Adrenal gland (tissue), 19 donors: ENCODE measurements at places on chromosomes 3 and 15.

GRCh38 chr3:151227266-151227806, 24.3 kb upstream of the GPR171 start:
- no peak for DNase-seq

DNA sequence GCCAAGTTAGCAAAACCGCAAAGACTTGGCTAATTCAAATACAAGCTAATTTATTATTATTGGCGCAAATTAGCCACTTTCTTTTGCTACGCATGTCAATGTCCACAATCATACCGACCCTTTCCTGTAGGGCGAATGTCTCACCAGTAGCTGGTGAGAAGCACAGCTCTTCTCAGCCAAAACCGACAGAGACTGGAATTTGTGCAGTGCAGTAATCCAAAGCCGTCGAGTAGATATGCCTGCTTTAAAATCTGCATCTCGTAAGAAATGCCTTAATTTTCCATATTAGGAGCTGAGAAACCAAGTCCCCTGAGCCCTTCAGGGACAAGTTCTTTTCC, 614 bp upstream of the MINDY2 start:
- no peak for DNase-seq

DNA sequence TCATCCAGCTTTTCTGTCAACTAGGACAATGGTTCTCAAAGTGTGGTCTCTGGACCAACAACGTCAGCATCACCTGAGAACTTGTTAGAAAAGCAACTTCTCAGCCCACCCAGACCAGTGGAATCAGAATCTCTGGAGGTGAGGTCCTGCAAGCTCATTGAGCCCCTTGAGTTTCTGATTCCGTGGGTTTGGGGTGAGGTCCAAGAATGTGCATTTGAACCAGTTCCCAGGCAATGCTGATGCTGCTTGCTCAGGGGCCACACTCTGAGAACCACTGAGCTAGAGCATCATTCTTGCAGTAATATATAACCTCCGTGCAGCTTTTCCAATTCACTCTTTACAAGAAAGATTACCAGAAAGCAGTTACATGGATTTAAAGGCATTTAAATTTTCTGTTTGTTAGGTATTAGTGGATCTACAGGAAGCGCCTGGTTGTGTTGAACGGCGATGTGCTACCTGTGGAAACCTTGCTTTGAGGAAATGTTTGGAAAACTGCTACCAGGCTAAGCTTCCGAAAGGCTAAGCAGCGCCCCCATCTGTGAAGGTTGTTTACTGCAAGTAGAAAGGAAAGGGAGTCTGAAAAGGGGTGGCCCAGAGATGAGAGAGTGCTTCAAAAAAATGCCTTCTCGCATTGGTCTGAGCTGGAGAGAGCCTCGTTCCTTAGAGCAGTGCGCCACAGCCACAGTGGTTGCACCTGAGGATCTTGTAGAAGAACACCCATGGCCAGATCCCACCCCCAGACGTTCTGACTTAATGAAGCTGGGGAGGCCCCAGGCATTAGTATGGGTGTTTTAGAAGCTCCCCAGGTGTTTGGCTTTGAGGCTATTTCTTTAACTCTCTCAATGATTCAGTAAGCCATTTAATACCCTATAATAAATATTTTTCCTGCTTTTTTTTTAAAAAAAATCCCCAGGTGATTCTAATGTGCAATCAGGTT, 50.0 kb downstream of the RLBP1 start:
- peak; percentile 48 for DNase-seq

- DNase-seq = no peak
These were observed 296.6 kb downstream of the SUCLG2 start for GRCh38 chr3:67357610-67358458.

DNA sequence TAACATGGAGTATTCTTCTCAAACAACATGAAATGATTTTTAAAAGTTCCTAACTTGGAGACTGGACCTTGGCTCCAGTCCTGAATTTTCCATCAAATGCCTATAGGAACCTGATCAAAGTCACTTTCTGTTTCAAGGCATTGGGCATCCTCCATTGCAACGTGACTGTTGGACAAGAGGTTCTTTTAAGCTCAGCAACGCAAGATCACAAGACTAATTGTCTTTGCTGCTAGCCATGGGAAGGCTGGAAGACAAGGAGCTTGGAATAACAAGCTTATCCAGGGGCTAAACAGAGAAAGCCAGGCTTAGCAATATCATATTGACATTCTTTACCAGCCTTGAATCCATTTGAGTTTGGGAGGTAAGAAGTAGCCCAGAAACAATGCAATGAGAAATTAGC, 48.3 kb downstream of the SST start:
- DNase-seq = no peak

- no peak for DNase-seq
These were observed 100.4 kb upstream of the TGFBR2 start for GRCh38 chr3:30505866-30506520.

- no peak for DNase-seq
These were observed 13.6 kb downstream of the SCN11A start for GRCh38 chr3:39038165-39038564.

GRCh38 chr3:46748170-46748569, 30.5 kb upstream of the PRSS50 start:
- DNase-seq = no peak

GRCh38 chr3:149586871-149587270, 71.0 kb downstream of the WWTR1 start:
- no peak for DNase-seq

GRCh38 chr3:25633919-25634318, 30.8 kb downstream of the TOP2B start:
- no peak for DNase-seq

DNA sequence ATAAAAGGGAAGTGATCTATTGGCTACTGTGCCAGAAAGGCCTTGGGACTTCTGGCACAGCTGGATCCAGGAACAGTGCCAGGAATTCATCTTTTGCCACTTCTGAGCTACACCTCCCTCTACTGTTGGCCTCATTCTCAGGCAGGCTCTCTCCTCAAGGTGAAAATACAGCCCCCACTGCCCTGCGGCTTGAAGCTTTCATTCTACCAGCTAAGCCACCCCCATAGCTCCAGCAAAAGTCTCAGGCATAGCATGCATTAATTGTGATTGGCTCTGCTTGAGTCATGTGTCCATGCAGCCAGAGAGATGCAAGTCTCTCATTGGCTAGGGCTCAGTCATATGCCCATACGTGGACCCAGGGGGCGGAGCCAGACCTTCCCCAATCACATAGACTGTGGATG, 142.4 kb downstream of the TPRA1 start:
- peak; percentile 68 for DNase-seq

GRCh38 chr3:129424185-129424841, 4.1 kb downstream of the EFCAB12 start:
- DNase-seq = peak; percentile 49

DNA sequence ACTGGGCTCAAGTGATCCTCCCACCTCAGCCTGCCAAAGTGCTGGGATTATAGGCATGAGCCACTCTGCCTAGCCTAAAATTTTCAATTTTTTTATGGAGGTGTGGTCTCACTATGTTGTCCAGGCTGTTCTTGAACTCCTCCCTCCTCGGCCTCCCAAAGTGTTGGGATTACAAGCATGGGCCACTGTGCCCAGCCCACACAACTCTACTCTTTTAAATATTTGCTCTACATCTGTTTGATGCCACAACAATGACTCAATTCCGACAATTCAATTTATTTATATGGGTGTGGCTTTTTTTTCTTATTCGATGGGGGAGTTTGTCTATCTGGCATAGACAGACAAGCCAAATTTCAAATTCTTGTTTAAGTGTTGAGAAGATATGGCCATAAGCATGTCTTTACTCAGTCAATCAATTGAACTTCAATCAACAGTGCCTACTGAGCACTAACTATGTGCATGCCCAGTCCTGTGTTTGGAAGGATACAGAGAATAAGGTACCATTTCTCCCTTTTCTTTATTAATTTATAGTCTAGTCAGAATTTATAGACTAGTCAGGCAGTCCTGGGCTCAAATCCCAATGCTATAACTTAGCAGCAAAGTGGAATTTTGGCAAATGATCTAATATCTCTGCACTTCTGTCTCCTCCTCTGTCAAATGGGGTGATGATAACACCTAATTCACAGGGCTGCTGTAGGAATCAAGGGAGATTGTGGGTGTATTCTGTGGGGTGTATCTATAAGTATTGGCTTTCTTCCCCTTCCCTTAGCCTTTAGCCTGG, 54.6 kb upstream of the PIAS1 start:
- DNase-seq = no peak

DNA sequence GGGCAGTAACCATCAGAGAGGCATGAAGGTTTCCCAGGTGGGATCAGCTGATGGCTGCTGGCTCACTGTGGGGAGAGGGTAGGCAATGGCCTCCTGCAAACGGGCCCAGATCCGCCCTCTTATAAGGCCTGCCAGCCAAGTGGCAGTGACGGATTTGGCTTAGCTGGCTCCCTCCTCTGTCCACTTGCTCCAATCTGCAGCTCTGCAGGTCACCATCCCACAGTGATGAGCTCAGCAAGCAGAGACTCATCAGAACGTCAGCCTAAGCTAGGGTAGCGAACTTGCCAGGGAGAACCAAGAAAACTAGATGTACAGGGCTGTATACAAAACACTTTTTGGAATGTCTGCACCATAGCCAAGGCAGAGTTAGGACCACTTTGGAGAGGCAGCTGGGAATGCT, 62.8 kb upstream of the DCLK3 start:
- no peak for DNase-seq

GRCh38 chr3:121719423-121719822, 30.1 kb downstream of the GOLGB1 start:
- no peak for DNase-seq

- DNase-seq = no peak
These were observed 22.6 kb downstream of the SLC51A start for GRCh38 chr3:196238612-196239560.

GRCh38 chr3:6532101-6532500, 328.8 kb upstream of the GRM7 start:
- DNase-seq = no peak

DNA sequence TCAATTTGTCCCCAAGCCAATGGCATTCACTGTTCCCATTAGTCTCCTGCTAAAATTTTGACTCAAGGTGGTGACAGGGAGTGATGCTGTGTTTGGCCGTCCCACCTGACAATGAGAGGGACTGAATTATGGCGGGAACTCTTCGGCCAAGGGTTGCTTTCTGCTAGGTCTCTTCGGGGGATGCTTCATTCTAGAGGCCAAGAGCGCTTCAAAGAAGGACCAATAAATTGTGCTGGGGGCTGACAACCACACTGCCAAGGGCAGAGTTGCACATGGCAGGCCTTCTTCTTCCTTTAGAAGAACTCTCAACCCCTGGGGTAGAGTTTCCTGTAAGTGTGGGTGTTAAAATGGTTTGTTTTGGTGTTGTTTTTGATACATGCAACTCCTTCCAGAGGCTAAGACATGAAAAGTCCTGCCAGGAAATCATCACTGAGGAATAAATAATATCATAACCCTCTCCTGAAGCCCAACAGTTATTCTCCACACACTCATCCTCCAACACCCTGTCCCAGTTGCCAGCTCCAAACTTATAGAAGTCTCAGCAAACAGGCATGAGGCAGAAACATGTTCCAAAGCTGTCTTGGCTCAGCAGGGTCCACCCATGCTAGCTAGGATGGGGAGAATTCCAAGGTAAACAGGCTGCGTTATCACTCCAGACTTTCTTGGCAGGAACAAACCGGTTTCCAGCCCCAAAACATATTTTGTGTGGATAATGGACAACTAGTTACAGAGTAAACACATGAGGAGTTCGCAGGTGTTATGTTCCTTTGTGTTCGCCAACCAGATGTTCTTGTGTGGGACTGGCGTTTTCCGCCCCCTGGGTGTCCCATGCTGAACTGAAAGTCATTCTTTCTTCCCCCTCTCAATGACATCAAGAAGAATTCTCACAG, 396.7 kb upstream of the RGMA start:
- DNase-seq = no peak

DNA sequence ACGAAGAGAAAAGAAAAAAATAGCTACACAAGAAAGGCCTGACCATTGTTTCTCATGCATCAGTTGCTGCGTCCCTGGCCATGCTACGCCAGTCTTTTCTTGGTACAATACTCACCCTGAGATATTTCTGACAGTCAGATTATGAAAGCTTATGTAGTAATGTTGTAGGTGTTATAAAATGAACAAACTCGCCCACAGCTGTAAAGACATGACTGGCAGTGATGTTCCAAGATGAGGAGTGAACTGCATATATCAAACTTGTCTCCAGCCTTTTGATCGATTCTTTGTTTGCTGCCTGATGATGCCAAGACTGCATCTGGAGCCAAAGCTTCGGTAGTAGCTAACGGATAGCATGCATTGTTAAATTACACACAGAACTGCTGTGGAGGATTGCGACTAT, 822.7 kb downstream of the TUSC7 start:
- DNase-seq = no peak

DNA sequence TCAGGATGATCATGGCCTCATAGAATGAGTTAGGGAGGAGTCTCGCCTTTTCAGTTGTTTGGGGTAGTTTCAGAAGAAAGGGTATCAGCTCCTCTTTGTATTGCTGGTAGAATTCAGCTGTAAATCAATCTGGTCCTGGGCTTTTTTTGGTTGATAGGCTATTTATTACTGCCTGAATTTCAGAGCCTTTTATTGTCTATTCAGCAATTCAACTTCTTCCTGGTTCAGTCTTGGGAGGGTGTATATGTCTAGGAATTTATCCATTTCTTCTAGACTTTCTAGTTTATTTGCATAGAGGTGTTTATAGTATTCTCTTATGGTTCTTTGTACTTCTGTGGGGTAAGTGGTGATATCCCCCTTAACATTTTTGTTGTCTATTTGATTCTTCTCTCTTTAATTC, 1024.2 kb downstream of the DIPK2A start:
- DNase-seq = no peak

GRCh38 chr15:68650901-68651709, 72.3 kb downstream of the CORO2B start:
- DNase-seq = peak; percentile 77

DNA sequence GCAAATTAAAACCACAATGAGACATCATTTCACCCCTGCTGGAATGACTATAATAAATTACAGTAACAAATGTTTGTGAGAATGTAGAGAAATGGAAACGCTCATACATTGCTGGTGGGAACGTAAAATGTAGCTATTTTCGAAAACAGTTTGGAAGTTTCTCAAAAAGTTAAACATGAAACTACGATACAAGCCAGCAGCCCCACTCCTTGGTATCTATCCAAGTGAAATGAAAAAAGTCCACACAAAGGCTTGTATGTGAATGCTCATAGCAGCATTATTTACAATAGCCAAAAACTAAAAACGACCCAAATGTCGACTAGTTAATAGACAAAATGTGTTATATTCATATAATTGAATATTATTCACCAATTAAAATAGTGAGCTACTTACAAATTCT, 22.9 kb upstream of the CFAP20DC start:
- no peak for DNase-seq

GRCh38 chr15:48624700-48625099, 20.8 kb downstream of the FBN1 start:
- no peak for DNase-seq

DNA sequence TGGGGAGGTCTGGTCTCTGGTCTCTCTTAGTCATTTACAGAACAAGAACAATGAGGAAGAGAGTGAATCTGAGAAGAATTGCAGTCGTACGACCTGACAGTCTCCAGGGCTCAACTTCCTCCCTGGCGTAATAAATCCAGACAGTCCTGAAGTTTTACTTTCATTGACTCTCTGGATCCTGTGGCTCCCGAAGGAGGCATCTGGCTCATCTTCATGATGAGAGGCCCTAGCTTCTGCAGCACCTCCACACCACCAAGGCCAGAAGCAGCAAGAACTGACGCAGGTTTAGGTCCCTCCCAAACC, 11.8 kb upstream of the CYFIP1 start:
- DNase-seq = no peak
